Memory B cell (primary cell): ENCODE measurements at places on chromosomes 5 and 9.

DNA sequence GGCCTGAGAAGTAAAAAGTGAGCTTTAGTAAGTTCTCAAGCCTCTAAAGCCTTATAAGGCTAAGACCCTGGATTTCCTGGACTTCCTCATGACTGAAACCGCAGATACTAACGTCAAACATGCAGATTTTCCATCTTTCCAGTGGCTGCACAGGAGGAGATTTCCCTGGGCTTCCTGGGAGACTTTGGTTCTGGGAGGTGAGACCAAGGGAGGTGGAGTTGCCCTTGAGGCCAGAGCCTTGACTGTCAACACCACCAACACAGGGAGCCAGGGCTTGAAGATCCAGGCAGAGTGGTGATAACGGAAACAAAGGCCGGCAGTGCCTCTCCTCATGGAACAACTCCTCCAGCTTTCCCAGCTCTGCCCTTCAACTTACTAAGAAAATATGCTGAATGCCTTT lies 144.7 kb upstream of the LRRTM2 start:
- DNase-seq: no peak

- DNase-seq: no peak
These were observed 187.9 kb downstream of the FER start for GRCh38 chr5:108935611-108936010.

- DNase-seq: no peak
These were observed 6.0 kb upstream of the FAM163B start for GRCh38 chr9:133615186-133615585.

DNA sequence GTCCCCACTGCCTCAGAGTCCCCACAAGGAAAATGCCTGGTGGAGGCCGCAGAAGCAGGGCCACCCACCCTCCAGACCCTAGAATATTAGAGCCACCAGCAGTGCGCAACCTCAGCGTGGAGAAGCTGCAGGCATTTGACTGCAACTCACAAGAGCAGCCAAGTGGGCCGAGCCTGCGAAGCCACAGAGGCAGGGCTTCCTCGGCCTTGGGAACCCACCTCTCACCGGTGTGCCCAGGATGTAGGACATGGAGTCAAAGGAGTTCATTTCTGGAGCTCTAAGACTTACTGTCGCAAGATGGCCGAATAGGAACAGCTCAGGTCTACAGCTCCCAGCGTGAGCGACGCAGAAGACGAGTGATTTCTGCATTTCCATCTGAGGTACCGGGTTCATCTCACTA lies 397.9 kb upstream of the PIK3R1 start:
- DNase-seq: no peak

GRCh38 chr5:149423794-149424268 lies 44.7 kb upstream of the IL17B start:
- no peak for DNase-seq

DNA sequence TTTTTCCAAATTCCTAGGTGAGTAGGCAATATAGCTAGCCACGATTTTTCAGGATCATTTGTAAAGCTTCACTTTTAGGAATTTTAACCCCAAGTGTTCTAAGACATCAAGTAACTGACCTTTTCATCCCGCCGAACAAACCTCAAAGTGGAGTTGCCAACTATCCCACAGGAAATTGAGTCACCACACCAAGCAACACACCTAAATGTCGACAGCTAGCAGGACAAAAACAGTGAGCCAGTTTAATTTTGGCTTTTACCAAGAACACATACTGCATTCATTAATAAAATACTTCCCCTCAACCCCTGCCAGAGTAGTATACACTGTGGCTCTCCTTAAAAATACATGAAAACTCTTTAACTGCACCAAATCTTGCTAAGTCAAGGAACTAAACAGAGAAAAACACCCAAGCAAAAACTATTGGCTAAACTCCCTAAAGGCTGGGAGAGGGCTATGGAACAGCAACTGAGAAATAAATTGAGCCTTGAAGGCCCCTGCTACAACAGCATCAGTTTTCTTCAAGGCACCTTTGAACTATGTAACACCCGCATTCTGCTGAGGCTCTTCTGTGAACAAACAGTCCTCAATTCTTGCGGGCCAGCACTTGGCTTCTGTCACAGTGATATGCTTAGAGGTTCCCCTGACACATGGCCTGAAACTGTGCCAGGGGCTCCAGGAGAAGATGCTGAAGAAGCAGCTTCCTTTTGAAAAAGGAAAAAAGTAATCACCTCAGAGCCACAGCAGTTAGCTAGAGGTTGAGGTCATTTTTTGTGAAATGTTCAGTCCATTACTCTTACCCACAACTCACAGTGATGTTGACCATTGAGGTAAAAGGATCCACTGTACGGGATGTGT lies 459.6 kb downstream of the RAB3C start:
- no peak for DNase-seq

DNA sequence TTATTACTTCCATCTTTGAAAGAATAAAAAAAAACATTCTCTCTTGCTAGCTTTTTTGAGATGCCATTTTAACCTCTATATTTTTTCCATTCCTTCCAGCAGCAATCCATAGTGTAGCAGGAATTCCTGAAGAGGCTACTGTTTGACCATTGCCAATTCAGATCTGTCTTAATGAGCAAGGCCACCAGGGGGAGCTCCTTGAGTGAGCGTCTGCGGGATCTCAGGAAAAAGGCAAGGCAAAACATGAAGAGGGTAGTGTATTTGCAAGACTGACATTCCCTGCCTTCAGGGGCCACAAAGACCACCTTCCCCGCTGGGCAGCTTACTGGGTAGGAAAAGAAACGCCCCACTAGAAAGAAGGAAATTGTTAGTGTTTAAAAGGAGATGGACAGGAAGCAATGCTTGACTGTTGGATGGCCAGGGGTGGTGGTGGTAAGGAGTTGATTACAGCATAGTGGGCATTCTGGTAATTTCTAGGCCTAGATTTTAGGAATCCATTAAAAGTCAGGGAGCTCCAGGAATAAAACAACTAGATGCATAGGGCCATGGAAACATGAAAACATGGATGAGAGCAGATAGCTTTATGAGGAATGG lies 206.6 kb upstream of the HAPLN1 start:
- peak; percentile 12 for DNase-seq

DNA sequence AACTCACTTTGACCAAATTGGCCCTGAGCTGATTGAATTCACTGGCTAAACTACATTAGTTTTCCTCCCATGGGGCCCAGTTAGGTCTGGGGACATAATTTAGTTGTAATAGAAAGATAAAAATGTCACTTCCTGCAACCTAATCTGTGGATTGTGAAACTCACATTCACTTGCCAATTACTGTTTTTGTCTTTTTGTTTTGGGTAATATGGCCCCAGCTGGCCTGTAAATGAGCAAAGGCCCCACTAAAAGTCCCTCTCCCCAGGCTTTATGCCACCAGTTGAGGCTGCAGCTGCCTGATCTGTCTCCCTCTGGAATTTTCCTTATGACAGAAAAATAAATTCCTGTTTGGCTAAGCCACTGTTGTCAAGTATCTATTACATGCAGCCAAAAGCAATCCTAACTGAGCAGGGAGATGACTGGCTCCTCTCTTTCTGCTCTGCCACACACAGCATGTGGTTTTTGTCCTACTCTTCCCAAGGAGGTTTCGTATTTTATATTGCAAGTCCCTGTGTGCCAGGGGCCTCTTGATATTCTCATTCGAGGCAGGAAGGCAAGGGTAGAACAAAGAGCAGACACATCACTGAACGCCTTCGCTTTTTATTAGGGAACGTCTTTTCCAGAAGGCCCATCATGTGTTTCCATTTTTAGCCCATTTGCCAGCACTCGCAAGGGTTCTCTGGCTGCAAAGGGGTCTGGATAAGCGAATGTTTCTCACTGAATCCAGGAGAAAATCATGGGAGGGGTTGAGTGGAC lies 24.1 kb upstream of the SLC25A48 start:
- no peak for DNase-seq

- no peak for DNase-seq
These were observed 210.5 kb downstream of the CCDC171 start for GRCh38 chr9:15763371-15763770.

GRCh38 chr9:127053960-127054359 lies 68.5 kb downstream of the ANGPTL2 start:
- no peak for DNase-seq
